ENCODE measurements at places on chromosomes 6 and 20. TPM values are rescaled to one million over a fixed set of nuclear protein-coding genes. Genes with fewer than 3 reads are reported as not detected.

- DNase-seq, result no peak
- H3K27me3 ChIP-seq, result no peaks in the 10 kb centered on the region
- H3K4me3 ChIP-seq, result no peak overlapping the region
- no peaks in the 10 kb centered on the region for H3K36me3 ChIP-seq
- H3K4me1 ChIP-seq, result no peaks in the 10 kb centered on the region
Measured at GRCh38 chr6:6125495-6125894, 118.8 kb upstream of the NRN1 start.

- no peak for DNase-seq
- no peak overlapping the region for H3K27ac ChIP-seq
Measured at GRCh38 chr6:68139130-68139529, 496.0 kb upstream of the ADGRB3 start.

- no peak overlapping the region for H3K27ac ChIP-seq
- no peak overlapping the region for H3K4me3 ChIP-seq
- no peaks in the 10 kb centered on the region for H3K36me3 ChIP-seq
- DNase-seq, result no peak
- no peaks in the 10 kb centered on the region for H3K27me3 ChIP-seq
Measured at GRCh38 chr6:102485480-102485879, 1092.0 kb downstream of the GRIK2 start.

GRCh38 chr6:69875715-69876114 lies 9.4 kb downstream of the COL19A1 start:
- no peak overlapping the region for H3K4me3 ChIP-seq
- H3K36me3 ChIP-seq, result no peaks in the 10 kb centered on the region
- no peaks in the 10 kb centered on the region for H3K27me3 ChIP-seq
- H3K27ac ChIP-seq, result no peak overlapping the region
- no peaks in the 10 kb centered on the region for H3K4me1 ChIP-seq
- no peak for DNase-seq

DNA sequence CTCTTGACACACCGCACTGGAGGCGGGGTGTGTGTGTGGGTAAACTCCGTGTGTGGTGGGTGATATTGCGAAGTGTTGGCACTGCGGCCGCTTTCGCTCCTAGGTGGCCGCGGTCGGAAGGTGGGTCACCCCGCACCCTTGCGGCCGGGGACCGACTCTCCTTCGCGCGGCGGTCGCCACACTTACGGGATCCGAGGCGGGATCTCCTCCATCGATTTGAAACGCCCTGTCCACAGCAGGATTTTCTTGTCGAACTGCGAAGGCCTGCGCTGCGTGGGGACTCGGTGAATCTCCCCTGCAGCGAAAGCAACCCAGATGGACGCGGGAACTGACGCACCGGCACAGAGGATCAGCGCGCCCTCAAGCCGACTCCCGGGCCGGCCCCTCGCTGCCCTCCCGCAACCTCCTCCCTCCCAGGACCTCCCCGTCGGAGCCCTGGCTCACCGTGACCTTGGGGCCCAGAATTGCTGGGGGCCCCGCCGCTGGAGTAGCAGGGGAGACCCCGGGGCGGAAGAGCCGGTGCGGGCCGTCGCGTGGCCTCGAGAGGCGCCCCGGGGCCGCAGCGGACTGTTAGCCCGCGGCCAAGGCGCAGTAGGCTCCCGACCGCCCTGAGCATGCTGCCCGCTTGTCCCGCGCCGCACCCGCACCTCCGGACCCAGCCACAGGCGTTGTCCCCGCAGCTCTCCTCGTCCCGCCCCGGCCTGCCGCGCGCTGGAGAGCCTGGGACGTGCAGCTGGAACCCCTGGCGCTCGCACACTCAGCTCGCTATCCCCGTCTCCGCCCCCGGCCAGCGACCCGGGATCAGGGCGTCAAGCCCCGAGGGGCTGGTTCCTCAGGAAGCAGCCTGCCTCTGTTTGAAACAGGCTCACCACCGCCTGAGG lies at the start of gene FAM162B:
FAM162B (minus strand) TSS at position 759 of the 881 bp plus-strand sequence; CDS start at position 616, 143 bp downstream.
- H3K27me3 ChIP-seq, result no peaks in the 10 kb centered on the region
- H3K27ac ChIP-seq, result no peak within 1 kb of the TSS
- peak within 1 kb of the TSS; percentile 73 for H3K4me3 ChIP-seq
- no peak for DNase-seq
- H3K36me3 ChIP-seq, result no peaks in the 10 kb centered on the region
- peaks cover 15% of the 10 kb centered on the region for H3K4me1 ChIP-seq

DNA sequence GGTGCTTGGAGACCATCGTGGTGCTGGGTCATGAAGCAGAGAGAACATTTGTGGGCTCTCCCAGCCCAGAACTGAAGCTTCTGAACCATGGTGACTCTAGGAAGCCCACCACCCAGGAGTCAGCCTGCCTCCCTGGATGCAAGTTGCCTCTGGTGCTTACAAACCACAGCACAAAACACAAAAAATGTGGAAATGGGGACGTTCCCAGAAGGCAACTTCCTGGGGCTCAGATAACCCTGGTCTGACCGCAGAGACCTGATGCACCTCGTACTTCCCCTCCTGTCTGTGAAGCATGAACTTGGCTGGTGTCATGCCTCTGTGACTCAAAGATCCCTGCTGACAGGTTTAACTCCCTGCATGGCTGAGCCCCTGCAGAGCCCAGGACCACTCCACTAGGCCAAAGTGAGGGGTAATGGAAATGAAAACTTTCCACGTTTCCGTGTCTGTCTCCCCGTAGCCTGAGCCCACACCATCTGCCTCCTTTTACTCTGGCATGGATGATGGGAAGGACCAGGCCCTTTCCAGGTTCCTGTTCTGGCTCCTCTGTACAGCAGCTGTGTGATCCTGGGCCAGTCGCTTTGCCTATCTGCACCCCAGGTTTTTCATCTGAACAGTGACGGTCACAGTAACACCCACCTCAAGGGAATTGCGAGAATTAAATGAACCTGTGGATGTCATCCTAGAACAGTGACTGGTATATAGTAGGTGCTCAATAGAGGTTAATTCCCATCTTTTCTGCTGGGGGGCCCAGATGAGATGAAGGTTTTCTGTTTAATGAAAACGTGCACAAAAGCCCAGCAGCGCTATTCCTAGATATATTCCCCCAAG lies 57.7 kb downstream of the PPP1R16B start:
- no peak overlapping the region for H3K27ac ChIP-seq
- no peaks in the 10 kb centered on the region for H3K36me3 ChIP-seq
- H3K27me3 ChIP-seq, result no peaks in the 10 kb centered on the region
- no peak overlapping the region for H3K4me3 ChIP-seq

- DNase-seq, result no peak
- H3K27ac ChIP-seq, result no peak overlapping the region
- H3K36me3 ChIP-seq, result no peaks in the 10 kb centered on the region
- H3K27me3 ChIP-seq, result no peaks in the 10 kb centered on the region
Measured at GRCh38 chr20:37643400-37643799, 50.4 kb upstream of the CTNNBL1 start.

- H3K4me1 ChIP-seq, result no peaks in the 10 kb centered on the region
- H3K36me3 ChIP-seq, result no peaks in the 10 kb centered on the region
- no peak for DNase-seq
- no peak overlapping the region for H3K27ac ChIP-seq
- H3K4me3 ChIP-seq, result no peak overlapping the region
- H3K27me3 ChIP-seq, result peaks cover 4% of the 10 kb centered on the region
Measured at GRCh38 chr20:39137299-39137698, 175.2 kb downstream of the DHX35 start.

DNA sequence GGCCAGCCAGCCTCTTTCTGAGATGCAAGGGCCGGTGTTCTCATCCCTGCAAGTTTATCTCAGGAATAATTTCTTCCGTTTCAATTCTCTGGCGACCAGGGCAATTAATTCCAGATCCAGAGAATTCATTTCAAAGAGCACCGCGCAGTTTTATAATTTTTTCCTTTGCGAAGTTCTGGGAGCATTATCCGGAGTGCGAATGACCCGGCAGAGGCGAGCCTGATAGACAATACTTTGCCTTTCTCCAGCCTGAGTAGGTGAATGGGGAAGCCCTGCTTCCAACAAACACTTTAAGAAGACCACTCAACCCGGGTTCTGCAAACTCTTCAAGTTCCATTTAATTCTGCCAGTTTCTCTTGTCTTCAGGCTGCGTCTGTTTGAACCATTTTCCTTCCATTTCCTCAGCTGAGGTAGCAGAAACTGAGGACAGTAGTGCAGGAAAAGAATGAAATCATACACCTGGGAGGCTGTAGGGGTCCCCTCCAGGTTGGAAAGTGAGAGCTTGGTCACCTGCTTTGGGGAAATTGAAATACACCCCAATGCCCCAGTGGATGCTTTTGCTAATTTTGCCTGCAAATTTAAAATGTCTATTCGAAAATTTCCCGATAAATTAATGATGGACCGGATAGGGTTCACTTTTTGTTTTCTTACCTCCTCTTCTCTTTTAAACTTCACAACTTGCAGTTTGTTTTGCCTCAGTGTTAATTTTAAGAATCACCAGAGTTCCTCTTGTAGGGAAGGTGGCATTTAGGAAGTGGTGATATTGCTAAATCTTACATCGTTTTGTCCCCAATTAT lies 1.1 kb downstream of the VGLL2 start:
- H3K4me3 ChIP-seq, result peak overlapping the region; percentile 51
- H3K27me3 ChIP-seq, result peaks cover 100% of the 10 kb centered on the region
- peaks cover 44% of the 10 kb centered on the region for H3K4me1 ChIP-seq
- no peak for DNase-seq

DNA sequence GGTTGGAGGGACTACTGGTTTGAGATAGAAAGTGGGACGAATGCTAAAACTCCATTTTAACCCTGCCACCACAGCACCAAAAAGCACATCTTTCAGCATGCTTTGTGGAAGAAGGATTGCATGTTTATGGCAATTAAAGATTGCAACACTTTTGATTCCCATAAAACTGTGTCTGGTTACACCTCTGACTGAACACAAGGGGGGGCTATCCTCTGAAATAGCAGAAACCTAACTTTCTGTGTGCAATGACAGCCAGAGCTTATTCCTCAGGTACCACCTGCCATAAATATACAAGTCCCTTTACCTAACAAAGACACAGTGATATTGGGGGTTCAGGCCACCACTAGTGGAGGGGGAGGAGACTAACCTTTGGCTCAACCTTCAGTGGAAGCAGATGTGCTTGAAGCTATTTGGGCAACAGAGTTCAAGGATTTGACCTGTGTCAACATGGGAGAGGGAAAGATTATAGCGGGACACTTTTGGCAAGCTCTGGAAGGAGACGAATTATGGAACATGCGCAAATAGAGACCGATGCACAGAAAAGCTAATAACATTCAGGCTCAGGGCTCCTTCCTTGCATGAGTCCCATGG lies 9.6 kb upstream of the PLG start:
- no peaks in the 10 kb centered on the region for H3K4me1 ChIP-seq
- no peak overlapping the region for H3K27ac ChIP-seq
- no peaks in the 10 kb centered on the region for H3K27me3 ChIP-seq
- no peak overlapping the region for H3K4me3 ChIP-seq
- no peaks in the 10 kb centered on the region for H3K36me3 ChIP-seq

- no peaks in the 10 kb centered on the region for H3K4me1 ChIP-seq
- no peak overlapping the region for H3K27ac ChIP-seq
- DNase-seq, result no peak
- no peaks in the 10 kb centered on the region for H3K27me3 ChIP-seq
Measured at GRCh38 chr6:36800223-36801076, 38.8 kb downstream of the CPNE5 start.

GRCh38 chr20:38121741-38122140 lies 43.3 kb downstream of the TGM2 start:
- no peak overlapping the region for H3K4me3 ChIP-seq
- no peaks in the 10 kb centered on the region for H3K27me3 ChIP-seq
- no peaks in the 10 kb centered on the region for H3K36me3 ChIP-seq
- peaks cover 34% of the 10 kb centered on the region for H3K4me1 ChIP-seq
- peak; percentile 2 for DNase-seq

DNA sequence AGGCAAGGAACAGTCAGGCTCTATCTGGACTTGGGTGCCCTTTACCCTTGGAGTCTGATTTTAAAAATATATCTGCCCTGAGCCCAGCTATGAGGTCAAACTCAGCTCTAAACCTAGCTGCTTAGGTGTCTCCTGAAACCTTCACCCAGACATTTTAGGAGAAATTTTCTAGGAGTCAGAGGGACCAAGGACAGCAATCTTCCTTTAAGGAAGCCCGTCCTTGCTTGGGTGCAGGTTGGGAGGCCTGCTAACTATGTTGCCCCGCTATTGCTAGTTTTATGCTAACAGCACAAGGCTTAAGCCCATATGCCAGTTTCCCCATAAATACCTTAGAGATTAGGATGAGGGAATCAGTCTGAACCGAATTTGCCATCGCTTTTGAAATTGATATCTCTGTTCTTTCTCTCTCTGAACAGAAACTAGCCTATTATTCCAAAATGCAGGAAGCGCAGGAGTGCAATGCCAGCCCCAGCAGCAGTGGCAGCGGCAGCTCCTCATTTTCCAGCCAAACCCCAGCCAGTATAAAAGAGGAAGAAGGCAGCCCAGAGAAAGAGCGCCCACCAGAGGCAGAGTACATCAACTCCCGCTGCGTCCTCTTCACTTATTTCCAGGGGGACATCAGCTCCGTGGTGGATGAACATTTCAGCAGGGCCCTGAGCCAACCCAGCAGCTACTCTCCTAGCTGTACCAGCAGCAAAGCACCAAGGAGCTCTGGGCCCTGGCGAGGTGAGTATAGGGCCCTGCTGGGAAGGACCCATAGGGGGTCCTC lies 2.6 kb downstream of the VGLL2 start:
- H3K4me1 ChIP-seq, result peaks cover 44% of the 10 kb centered on the region
- no peaks in the 10 kb centered on the region for H3K36me3 ChIP-seq
- H3K27ac ChIP-seq, result no peak overlapping the region
- H3K4me3 ChIP-seq, result no peak overlapping the region

DNA sequence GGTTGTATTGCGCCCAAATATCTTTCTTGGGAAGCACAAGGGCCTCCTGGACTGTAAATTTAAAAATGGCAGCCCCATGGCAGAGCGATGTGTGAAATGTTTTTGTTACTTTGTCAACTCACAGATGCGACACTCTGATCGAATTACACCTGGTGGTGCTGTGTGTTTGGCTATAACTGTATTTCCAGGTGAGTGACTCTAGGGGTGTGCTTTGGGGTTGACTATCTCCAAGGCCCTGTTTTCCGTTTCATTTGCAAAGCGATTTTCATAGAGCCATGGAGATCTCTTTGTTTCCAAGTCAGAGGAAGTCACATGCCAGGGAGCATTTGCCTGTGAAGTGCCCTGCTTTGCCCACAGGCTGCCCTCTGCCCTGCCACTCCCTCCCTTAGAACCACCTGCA lies 93.5 kb downstream of the CDC5L start:
- H3K27ac ChIP-seq, result no peak overlapping the region
- no peaks in the 10 kb centered on the region for H3K36me3 ChIP-seq
- no peak overlapping the region for H3K4me3 ChIP-seq
- peaks cover 29% of the 10 kb centered on the region for H3K27me3 ChIP-seq
- H3K4me1 ChIP-seq, result peaks cover under 1% of the 10 kb centered on the region

MUC21 gene
- not detected for total RNA-seq

COL12A1 gene
- 170 TPM for total RNA-seq

GSTA4 gene
- 28.7 TPM for total RNA-seq
